ENCODE measurements at places on chromosomes 2 and 18.

- DNase-seq, result no peak
These were observed 69.3 kb downstream of the KCNG2 start for GRCh38 chr18:79866889-79867574.

GRCh38 chr18:47150824-47151366 is 595 bp upstream of the HDHD2 start:
- no peak for DNase-seq

- DNase-seq, result no peak
These were observed 57.2 kb downstream of the RTP5 start for GRCh38 chr2:241926541-241927311.

DNA sequence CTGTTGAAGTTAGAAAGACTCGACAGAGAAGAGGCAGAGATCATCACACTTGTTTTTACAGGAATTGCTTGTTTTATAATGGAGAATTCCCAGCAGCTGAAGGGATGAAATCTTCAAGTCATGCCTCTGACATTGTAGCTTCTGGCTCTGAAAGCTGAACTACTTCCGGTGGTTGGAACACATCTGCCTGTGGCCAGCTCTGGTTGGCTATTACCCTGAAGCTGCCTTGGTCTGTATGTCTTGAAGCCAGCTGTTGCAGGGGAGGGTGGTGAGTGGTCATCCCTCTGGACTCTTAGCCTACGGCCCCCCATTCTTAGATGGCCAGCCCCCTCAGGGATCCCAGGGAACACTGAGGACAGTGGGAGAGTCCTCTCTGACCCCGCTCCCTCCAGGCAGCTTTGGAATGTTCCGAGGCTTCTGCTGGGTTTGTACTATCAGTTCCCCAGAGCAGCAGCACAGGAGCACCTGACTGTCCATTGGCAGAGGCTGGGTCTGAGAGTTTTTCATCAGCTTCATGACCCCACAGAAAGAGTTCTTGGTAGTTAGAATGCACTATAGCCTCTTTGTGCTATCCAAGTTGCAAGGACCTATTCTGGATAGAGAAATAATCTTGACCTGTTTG is 87.4 kb upstream of the CAPN13 start:
- DNase-seq, result no peak

DNA sequence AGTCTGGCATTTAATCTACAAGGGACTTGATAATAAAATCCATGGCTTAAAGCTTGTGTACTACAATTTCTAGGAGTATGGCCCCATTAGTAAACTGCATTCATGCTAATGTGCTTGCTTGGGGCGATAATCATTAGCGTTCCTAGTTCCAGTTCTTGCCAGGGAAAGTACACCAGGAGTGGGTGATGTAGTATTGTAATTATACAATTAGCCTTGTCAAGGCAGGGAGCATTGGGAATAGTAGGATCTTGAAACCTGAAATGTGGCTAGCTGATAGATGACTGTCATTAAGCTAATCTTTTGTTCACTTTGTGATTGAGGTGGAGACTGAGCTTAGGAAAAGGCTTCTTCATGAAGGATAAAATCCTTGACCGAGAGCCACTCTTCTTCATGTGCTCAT is 989.2 kb downstream of the CPS1 start:
- no peak for DNase-seq

DNA sequence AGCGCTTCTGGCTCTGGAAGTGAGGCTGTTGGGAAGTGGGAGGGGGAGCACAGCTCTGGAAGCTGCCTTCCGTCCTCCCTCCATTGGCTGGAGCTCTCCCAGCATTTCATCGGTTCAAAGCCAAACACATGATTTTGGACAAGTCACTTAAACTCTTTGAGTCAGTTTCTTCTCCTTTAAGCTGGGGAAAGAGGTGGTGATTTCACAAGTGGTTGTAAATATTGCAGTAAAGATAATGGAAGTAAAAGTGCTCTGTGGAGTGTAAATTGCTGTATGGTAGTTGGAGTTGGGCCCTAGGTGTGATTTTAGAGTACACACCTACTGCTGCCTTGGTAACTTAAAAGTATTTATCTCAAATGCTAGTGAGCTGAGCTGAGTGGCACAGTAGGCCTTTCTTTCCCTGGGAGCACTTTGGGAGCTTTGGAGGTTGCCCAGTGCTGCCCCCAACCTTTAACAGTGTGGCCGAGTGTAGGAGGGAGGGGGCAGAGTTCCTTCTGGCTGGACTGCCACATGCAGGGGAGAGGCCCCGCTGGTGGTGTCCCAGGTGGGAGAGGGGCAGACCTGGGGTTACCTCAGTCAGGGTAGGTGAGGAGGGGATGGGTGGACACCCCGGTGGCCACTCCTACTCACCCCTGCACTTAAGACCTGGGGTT is 54.7 kb downstream of the ASAP2 start:
- no peak for DNase-seq

GRCh38 chr2:101608408-101609310 is 88.8 kb upstream of the MAP4K4 start:
- no peak for DNase-seq

DNA sequence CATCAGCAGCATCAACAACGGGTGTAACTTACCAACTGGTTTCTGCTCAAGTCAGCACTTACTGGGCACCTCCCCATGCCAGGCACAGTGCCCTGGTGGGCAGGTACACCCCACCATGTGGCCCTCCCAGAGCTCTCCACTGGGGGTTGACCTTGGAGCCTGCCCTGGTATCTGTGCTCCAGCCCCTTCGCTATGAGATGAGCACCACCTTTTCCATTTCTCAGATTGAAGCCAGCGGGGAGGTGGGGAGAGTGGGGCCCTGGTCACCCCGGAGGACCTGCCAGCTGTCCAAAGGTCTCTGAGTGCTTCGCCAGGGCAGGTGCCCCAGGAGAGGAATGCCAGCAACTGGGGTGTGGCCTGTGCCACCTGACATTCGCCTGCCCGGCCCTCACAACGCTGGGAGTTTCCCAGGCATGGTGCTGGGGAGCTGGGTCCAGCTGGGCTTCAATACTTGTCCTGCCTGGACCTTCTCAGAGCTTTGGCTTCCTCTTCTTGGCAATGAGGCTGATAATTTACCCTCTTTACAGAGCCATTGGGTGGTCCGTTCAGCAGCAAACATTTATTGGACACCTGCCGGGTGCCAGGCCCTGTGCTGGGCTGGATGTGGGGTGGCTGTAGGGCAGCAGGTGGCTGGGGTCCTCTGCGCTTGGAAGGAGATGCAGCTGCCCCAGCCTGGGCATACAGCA is 5.9 kb upstream of the ZAP70 start:
- no peak for DNase-seq

GRCh38 chr18:65372904-65373303 is 377.9 kb upstream of the CDH7 start:
- no peak for DNase-seq

- no peak for DNase-seq
These were observed 29.3 kb upstream of the CYP20A1 start for GRCh38 chr2:203209538-203209937.

- no peak for DNase-seq
These were observed 58.4 kb upstream of the SLC8A1 start for GRCh38 chr2:40510304-40510703.

- no peak for DNase-seq
These were observed 18.6 kb downstream of the NRXN1 start for GRCh38 chr2:51013079-51013932.

- DNase-seq, result no peak
These were observed 35.8 kb upstream of the ASPRV1 start for GRCh38 chr2:69997015-69997830.

- DNase-seq, result no peak
These were observed 22.7 kb upstream of the GMPPA start for GRCh38 chr2:219475697-219476651.

- DNase-seq, result no peak
These were observed 156.8 kb downstream of the VAPA start for GRCh38 chr18:10070561-10071000.
